Stimulated activated CD8-positive, alpha-beta memory T cell treated with anti-CD3 and anti-CD28 coated beads, Interleukin-4, amount 100 ng/mL, for 48 hours (primary cell): ENCODE measurements at places on chromosomes 1 and 21.

DNA sequence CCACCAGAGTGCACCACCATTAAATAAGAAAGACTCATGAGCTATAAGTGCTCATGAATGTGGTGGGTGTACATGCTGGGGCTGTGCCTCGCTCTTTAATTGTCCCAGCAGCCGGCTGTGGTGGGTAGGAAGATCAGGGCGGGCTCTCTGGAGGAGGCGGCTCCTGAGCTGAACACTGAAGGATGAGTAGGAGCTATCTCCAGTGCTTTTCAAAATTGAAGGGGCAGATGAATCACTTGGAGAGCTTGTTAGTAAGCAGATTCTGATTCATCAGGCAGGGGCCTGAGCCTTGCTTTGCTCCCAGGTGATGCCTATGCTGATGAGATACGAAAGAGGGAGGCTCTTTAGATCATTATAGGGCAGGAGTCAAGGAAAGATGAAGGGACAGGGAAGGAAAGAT, 54.1 kb downstream of the ETS2 start:
- DNase-seq, result no peak

DNA sequence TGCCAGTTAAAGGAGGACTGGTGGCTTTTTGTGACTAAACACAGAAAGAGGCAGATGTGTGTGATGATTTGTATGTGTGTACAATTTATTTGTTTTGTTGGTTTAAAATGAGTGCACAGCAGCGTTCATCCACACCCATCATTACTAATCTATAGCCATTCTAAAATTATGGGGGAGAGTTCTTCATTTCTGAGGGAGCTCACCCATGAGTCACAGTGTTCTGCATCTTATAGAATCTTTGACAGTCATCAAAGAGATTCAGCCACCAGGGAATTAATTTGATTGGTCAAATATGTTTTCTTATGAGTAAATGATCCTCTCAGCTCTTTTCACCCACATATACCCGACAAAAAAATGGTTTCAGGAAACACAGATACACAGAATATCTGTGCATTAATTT, 147.9 kb downstream of the GREM2 start:
- DNase-seq, result no peak

DNA sequence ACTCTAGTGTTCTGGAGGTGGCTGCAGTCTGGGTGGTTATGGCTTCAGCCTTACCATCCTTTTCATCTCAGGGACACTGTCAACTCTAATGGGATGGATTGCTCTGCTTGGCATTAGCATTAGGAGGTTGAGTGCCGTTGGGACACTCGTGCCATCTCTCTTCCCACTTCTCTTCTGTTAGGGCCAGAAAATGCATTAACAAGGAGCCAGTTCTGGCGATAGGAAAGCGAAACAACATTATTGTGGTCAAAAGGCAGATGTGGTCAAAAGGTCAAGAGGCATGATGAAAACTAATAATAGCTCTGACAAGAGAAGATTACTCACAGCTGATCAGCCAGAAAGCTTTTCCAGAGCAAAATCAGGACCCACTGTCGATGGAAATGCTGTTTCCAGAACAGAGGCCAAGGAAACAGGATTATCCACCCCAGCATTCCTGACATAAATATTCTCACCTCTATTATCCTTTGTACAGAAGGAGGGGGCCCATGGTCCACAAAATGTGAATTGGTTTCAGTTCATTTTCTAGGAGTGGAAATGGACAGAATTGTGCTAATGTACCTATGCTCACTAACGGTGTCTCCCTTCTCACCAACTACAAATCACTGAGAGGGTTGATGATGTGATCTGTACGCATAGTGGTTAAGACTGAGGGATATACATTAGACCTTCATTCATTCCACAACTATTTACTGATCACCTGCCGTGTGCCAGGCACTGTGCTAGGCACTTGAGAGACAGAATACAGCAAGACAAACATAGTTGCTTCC, 72.0 kb downstream of the ST6GALNAC5 start:
- no peak for DNase-seq

DNA sequence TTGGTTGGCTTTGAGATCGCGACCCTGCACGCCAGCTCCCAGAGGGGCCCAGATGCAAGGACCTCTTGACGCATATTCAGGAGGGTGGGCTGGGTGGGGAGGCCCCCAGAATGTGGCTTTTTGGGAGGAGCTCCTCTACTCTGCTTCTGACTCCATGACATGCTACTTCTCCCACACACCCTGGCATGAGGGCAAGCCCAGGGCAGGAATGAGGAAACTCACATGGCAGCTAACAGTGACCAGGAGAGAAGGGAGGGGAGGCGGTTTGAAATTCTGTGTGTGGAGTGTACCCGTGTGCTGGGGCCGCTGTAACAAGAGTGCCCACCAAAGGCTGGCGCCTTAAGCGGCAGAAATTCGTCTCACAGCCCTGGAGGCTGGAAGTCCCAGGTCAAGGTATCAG, 61.3 kb upstream of the GPR153 start:
- no peak for DNase-seq

GRCh38 chr1:64933296-64934070, 32.9 kb downstream of the JAK1 start:
- DNase-seq, result no peak

GRCh38 chr1:109535971-109536491, 3.6 kb upstream of the GPR61 start:
- DNase-seq, result peak; percentile 14

GRCh38 chr1:53470155-53470554, 11.0 kb downstream of the DMRTB1 start:
- DNase-seq, result no peak
